ENCODE measurements at places on chromosomes 5 and 9.
A peak's percentile ranks its signal among the peaks of the same experiment; 100 is the strongest.

- no peak for DNase-seq
Measured at GRCh38 chr5:143208781-143209510, 194.5 kb downstream of the NR3C1 start.

DNA sequence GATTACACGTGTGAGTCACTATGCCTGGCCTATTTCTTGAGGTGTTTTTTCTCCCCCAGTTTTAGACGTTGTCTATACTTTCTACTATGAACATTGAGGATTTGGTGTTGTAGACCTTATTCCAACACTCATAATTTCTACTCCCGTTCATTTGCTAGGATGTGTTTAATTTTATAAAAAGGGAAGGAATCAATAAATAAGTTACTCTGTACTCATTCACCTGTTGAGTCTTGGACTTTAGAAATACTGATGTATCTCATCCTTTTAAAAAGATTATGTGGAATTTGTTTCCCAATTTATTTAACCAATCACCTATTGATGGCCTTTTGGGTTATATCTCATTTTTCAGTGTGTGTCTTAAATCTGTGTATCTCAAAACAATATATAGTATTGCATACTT is 3.2 kb downstream of the CDK7 start:
- no peak for DNase-seq

- DNase-seq = no peak
Measured at GRCh38 chr9:128940946-128941755, 6.3 kb downstream of the DOLK start.

DNA sequence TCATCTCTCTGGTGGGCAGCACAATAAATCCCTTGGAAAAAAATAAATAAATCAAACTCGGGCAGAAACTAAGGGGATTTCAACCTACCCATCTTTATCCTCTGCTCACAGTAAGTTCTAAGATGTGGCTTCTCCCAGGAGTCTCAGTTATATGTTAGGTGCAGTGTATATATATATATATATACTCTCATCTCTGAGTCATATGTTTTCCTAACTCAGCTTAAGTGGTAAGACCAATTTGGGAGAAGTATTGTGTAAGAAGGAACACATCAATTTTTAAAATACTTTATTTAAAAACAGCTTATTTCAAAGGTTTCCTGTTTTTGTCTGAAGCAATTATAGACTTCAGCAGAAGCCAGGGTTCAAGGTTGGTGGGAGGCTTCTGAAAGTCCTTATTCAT is 20.3 kb upstream of the OSMR start:
- no peak for DNase-seq

- no peak for DNase-seq
Measured at GRCh38 chr5:31898036-31898632, 259.2 kb downstream of the PDZD2 start.

DNA sequence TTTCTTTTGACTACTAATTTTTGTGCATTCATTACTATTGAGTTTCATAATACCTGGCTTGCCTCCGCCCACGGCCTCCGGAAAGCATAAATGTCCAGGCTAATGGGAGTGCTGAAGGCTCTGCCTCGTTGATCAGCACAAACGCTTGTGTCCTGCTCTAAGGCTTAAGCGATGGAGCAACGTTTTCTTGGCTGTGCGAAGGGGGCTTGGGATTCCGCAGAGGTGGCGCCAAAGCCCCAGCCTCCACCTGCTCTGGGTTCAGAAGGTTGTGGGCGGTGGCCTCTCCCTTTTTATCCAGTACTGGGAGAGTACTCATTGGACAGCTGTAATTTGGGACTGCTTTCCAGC is 19.7 kb downstream of the ANXA2R start:
- DNase-seq = no peak

DNA sequence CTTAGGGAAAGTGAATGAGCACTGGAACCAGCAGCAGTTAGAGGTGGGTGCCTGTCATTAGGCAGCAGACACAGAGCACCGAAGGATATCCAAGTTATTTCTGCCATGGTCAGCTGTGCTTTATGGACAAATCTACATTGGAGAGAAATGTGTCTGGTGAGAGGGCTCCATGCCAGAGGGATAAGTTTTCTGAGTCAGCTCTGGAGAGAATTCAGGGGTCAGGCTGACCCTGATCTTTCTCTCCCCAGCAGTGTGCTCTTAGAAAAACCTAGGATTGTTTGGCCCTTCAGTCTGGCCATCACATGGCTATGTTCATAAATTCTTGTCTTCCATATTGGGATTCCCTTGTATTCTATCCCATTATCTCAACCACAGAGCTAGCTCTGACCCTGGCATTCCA is 8.9 kb upstream of the IL17B start:
- no peak for DNase-seq

GRCh38 chr5:109324351-109324750 is 85.4 kb downstream of the PJA2 start:
- DNase-seq = no peak

GRCh38 chr5:115461093-115461492 is 83.5 kb downstream of the FEM1C start:
- no peak for DNase-seq

- DNase-seq = no peak
Measured at GRCh38 chr5:76450054-76450453, 47.0 kb downstream of the IQGAP2 start.

DNA sequence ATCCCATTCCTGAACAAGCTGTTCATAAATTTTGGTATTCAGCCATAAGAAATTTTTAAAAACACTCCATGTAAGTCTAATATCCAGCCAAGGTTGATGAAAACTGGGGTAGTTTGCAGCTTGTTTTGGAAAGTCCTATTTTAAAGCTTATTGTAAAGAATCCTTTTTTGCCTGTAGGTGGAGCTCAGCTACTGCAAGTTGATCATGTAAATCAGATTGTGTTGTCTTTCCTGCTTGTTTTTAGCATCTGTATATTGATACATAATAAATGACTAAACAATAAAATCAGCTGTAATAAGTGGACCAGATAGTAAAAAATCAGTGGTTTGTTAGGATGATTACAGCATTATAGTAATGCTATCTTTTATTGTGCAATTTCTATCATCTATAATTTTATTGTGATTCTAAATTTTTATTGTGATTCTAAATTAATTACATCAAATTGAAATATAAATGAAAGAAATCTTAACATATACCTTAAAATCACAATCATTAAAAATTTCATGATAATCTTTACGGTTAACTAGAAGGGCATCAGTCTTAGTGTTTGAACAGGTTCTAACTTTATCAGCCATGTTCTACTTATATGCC is 42.4 kb downstream of the CWC27 start:
- no peak for DNase-seq

DNA sequence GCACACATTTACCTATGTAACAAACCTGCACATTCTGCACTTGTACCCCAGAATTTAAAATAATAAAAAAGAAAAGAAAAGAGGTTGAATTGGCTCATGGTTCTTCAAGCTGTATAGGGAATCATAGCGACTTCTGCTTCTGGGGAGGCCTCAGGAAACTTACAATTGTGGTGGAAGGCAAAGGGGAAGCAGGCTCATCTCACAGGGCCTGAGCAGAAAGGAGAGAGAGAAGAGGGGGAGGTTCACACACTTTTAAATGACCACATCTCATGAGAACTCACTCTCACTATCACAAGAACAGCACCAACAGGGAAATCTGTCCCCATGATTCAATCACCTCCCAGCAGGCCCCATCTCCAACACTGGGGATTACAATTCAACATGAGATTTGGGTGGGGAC is 214.6 kb downstream of the CDK5RAP2 start:
- no peak for DNase-seq

DNA sequence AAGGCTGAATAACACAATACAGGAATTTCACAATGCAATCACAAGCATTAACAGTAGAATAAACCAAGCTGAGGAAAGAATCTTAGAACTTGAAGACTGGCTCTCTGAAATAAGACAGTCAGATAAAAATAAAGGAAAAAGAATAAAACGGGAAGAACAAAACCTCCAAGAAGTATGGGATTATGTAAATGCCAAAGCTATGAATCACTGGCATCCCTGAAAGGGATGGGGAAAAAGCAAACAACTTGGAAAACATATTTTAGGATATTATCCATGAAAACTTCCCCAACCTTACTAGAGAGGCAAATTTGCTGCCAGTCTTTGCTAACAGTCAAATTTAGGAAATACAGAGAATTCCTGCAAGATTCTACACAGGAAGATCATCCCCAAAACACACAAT is 157.9 kb downstream of the ALDH1A1 start:
- DNase-seq = no peak

DNA sequence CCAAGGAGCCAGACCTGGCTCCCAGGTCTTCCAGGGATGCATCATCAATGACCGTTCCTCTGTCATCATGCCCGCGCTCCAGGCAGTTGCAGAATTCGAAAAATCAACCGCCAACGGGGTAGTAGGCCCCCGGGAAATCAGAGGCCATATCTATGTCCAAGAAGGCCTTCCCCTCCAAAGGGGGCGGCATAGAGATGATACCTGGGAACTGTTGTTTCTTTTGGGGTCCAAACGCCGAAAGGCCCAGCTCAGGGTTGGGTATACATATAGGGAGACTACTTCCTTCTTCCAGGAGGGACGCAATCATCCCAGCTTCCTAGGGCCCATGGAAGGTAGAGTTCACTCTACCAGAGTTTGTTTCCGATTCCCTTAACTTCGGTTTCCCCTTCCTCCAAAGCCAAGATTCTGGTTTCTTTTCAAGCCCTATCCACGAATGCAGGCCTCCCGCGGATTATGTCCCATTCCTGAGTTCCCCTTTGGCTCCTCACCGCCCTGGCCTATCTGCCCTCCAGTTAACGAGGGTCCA is 754 bp downstream of the DCAF12 start:
- no peak for DNase-seq

GRCh38 chr5:6692906-6693305 is 20.3 kb upstream of the TENT4A start:
- DNase-seq = no peak

- no peak for DNase-seq
Measured at GRCh38 chr9:124437086-124437485, 13.2 kb upstream of the ADGRD2 start.

- no peak for DNase-seq
Measured at GRCh38 chr5:98110791-98111190, 662.7 kb upstream of the RGMB start.

GRCh38 chr5:172334641-172335040 is 51.1 kb upstream of the UBTD2 start:
- no peak for DNase-seq

GRCh38 chr5:150007050-150007449 is 6.5 kb downstream of the HMGXB3 start:
- DNase-seq = no peak

GRCh38 chr5:157162919-157163510 is 3.0 kb downstream of the GARIN3 start:
- no peak for DNase-seq

DNA sequence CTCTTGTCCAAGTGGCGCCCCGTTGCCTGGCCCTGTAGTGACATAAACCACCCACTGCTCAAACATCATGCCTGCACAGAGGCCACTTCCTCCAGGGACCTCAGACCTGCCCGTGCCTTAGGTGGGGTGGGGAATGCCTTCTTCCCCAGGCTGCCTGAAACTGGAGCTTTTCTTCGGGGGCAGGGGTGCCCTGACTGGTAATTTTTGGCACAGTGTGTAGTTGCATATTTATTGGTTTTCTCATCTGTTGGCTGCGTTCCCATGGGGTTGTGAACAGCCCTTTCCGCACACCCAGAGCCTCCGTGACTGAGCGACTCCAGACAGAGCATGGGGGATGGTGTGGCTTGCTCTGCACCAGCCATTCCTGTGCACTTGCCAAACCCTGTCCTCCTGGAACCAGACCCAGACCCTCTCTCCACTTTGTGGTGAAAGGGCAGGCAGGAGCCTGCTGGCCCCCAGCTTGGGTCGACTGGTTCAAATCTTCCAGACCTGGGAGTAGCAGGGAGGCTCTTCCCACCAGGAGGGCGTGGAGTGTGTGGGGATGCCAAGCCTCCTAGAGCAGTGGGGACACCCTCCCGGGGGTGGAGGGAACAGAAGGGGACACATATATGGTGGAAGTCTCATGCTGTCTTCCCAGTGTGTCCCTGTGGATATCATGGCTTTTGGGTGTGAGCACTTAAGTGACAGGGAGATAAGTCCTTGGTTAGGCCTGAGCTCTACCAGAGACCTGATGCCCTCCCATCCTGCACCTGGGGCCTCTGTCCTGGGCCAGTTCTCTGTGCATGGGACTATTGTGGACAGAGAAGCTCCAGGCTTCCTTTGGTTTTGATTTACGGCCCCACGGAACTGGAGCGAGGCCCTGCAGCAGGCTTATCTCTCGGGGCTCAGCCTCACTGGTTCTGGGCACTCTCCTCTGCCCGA is 39.6 kb downstream of the WNK2 start:
- DNase-seq = peak; percentile 52

- no peak for DNase-seq
Measured at GRCh38 chr5:120146787-120147186, 317.3 kb upstream of the PRR16 start.

DNA sequence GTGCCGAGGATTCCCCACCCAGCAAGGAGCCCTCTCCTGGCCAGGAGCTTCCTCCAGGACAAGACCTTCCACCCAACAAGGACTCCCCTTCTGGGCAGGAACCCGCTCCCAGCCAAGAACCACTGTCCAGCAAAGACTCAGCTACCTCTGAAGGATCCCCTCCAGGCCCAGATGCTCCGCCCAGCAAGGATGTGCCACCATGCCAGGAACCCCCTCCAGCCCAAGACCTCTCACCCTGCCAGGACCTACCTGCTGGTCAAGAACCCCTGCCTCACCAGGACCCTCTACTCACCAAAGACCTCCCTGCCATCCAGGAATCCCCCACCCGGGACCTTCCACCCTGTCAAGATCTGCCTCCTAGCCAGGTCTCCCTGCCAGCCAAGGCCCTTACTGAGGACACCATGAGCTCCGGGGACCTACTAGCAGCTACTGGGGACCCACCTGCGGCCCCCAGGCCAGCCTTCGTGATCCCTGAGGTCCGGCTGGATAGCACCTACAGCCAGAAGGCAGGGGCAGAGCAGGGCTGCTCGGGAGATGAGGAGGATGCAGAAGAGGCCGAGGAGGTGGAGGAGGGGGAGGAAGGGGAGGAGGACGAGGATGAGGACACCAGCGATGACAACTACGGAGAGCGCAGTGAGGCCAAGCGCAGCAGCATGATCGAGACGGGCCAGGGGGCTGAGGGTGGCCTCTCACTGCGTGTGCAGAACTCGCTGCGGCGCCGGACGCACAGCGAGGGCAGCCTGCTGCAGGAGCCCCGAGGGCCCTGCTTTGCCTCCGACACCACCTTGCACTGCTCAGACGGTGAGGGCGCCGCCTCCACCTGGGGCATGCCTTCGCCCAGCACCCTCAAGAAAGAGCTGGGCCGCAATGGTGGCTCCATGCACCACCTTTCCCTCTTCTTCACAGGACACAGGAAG is 120.2 kb downstream of the RGS3 start:
- no peak for DNase-seq

GRCh38 chr5:124738681-124739633 is 7.5 kb downstream of the ZNF608 start:
- DNase-seq = no peak

GRCh38 chr9:92746567-92747458 is 17.8 kb downstream of the BICD2 start:
- no peak for DNase-seq

DNA sequence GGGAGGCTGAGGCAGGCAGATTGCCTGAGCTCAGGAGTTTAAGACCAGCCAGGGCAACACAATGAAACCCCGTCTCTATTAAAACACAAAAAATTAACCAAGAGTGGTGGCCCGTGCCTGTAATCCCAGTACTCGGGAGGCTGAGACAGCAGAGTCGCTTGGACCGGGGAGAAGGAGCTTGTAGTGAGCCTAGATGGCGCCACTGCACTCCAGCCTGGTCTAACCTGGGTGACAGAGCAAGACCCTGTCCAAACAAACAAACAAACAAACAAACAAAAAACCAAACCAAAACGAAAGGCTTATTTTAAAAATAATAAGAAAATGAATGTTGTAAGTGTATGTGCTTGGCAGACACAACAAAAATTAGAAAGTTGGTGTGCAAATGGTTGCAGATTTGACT is 536.3 kb upstream of the PTPRD start:
- no peak for DNase-seq

- no peak for DNase-seq
Measured at GRCh38 chr5:114316167-114316566, 45.7 kb upstream of the KCNN2 start.

All from urinary bladder (tissue), 4 donors.